Stimulated activated CD4-positive, alpha-beta T cell treated with anti-CD3 and anti-CD28 coated beads, Interleukin-2, amount 100 ng/mL, for 48 hours (primary cell): ENCODE measurements at places on chromosomes 12 and 14.

GRCh38 chr12:94706250-94706661 lies 55.9 kb upstream of the TMCC3 start:
- no peak for DNase-seq

GRCh38 chr12:113826805-113827538 lies 139.2 kb downstream of the RBM19 start:
- DNase-seq: no peak

DNA sequence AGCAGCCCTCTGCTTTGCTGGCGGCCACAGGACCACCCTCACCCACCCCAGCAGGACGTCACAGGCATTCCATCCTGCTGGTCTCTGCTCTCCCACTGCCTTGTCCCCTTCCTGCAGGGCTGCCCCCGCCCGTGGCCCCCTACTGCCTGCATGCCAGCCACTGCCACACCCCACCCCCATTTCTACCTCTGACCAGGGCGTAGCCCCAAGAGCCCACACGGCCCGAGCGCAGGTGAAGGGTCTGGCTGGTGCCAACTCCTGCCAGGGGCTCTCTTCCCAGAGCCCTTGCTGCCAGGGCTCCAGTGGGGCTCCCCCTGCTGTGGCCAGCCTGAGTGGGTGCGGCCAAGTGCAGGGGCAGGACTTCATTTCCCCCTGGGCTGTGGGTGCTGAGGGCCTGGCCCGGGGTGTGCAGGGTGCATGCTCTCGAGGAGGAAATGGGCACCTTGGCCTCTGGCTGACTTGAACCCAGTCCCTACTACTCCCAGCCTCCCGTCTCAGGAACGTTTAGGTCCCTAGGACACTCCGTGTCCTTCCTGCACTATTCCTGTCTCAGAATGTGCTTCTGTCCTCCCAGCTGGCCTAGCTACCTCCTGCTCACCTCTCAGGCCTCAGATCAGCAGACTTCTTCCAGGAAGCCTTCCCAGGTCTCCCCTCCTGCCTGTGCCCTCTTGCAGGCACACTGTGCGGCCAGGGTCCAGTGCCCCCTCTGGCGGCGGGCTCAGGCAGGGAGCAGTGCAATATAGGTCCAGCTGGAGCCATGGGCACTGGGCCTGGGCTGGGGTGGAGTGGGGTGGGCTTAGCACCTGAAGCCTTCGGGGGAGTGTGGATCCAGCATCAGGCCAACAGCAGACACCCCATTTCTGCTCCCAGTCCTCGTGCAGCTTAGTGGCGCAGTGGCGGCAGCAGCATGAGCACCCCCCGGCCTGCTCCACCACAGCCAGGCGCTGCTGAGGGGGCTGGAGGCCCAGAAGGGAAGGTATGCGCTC lies 1.4 kb downstream of the LBHD2 start:
- no peak for DNase-seq

GRCh38 chr12:120429368-120429767 lies 8.5 kb upstream of the COX6A1 start:
- DNase-seq: no peak

- no peak for DNase-seq
Measured at GRCh38 chr12:84455598-84455997, 457.0 kb downstream of the SLC6A15 start.

DNA sequence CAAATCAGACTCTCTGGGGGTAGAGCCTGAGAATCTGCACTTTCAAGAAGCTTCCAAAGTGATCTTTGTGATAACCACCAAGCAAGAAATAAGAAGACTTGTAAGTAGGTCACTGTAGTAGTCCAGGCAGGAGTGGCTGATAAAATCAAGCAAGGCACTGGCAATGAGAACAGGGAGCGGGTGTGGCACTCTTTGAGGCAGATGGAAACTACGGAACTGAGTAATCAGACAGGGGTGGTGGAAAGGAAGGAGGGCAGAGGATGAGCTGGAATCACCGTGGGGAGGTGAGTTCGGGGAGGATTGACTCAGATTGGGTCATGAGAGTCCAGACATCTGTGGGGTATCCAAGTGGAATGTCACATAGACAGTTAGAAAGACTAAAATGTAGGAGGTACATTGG lies 44.4 kb upstream of the PLXNC1 start:
- no peak for DNase-seq

- no peak for DNase-seq
Measured at GRCh38 chr12:122082621-122083356, 4.2 kb downstream of the MLXIP start.

GRCh38 chr14:77085538-77085937 lies 12.5 kb upstream of the CIPC start:
- no peak for DNase-seq

- no peak for DNase-seq
Measured at GRCh38 chr14:76135722-76136121, 16.0 kb upstream of the GPATCH2L start.

DNA sequence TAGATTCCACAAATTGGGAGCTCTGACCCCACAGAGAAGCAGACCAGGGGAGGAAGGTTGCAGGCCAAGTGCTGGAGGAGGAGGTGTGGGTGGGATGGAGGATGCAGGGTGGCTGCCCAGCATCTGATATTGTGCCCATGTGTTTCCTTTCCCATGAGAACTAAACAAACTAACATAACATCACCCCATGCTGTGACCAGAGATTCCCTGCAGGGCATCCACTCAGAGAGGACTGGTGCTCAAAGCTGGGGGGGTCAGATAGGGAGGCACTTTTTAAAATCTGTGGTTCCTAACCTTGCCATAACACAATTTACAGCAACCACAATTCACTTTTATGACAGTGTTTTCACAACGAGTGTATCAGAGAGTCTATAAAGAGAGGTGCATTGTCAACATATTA lies 1277.6 kb downstream of the AACS start:
- DNase-seq: no peak

- no peak for DNase-seq
Measured at GRCh38 chr14:91420686-91421085, 3.1 kb upstream of the CCDC88C start.

- no peak for DNase-seq
Measured at GRCh38 chr14:80208461-80208860, 2.8 kb downstream of the DIO2 start.

GRCh38 chr12:32435921-32436705 lies 36.8 kb downstream of the FGD4 start:
- no peak for DNase-seq

- no peak for DNase-seq
Measured at GRCh38 chr12:71710276-71711125, 24.6 kb downstream of the TMEM19 start.

- no peak for DNase-seq
Measured at GRCh38 chr14:98174041-98174440, 1098.0 kb downstream of the BCL11B start.

DNA sequence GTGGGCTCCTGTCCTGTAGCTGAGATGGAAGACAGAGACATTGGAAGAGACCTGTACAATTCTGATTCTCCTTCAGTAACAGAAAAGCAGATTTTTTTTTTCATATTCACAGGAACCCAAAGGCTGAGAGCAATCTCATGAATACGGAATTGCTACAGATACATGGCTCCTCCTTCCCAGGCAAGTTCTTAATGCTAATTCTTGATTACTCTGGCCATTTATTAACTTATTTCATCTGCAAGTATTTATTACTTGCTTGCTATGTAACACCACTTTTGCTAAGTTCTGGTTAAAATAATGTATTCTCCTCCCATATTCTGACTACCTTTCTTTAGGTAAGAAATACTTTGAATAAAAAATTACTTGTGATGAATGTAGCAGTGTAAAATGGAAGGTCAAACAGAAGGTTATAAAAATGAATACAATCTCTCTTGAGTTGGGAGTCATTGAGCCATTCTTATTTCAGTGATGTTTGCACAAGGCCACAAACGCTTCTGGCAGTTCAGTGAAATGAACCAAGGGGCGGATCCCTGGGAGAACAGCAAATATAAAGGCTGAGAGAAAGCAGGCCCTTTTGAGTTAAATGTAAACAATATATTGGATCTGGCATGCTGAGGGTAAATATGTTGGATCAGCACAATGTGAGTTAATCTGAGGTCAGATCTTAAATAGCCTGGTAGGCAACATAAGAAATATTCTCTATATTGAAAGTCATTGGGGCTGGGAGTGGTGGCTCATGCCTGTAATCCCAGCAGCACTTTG lies 37.6 kb downstream of the MUCL1 start:
- no peak for DNase-seq

- DNase-seq: no peak
Measured at GRCh38 chr14:51139121-51139681, 44.3 kb upstream of the TRIM9 start.

GRCh38 chr12:57733928-57734327 lies 4.6 kb downstream of the AGAP2 start:
- DNase-seq: no peak

DNA sequence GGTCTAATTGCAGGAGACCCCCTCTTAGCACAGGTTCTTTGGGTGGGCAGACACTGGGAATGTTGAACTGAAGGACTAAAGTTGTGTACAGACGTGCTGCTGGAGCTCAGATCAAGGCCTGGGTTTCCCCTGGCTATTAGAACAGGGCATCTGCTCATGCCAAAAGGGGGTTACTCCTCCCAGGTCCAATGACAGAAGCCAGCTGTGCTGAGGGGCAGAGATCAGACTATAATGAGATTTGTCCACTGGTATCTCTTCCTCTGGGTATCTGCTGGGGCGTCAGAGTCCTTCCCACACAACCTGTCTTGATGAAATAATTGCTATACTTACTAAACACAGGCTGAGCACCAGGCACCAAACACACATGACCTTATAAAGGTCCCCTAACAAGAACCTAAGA lies 42.6 kb downstream of the LTBP2 start:
- no peak for DNase-seq

- DNase-seq: no peak
Measured at GRCh38 chr12:52232674-52233461, at the start of gene KRT7. TSS of gene KRT7 (plus strand) at chr12:52233243. CDS start at chr12:52233297, 54 bp downstream.

DNA sequence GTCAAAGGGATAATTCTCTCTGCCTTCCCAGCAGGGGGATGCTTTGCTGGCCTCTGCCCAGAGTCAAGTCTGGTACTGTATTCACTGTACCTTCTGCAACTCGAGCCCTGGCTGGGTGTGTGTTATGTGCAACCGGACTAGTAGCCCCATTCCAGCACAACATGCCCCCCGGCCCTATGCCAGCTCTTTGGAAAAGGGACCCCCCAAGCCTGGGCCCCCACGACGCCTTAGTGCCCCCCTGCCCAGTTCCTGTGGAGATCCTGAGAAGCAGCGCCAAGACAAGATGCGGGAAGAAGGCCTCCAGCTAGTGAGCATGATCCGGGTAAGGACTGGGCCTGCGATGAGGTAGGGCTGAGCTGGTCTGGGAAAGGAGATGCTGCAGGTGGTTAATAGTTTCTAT lies 3.3 kb downstream of the RNF31 start:
- DNase-seq: no peak

DNA sequence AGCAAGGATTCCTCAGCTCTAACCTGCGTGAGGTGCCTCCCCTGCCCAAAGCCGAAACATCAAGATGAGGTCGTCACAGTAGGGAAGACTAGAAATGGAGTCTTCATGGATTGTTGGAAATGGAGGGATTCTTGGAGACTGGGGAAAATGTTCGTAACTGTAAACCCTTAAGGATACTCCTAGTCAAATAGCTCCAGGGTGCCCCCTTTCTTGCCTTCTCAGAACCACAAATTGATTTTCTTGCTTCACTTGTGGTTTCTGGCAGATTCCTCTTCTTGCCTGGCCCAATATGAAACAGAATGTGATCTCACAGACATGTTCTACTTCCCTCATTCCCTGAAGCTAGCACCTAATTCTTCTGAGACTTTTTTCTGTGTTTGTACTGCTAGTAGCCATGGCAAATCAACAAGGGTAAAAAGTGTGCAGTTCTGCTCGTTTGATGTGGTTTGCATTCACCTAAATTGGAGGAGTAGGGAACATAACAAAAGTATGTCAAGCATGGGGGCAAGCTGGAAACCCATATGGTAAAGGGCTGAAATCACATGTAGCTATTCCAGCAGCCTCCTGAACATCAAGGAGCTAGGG lies 332.0 kb downstream of the PAWR start:
- DNase-seq: no peak

- no peak for DNase-seq
Measured at GRCh38 chr12:57129321-57129842, 1.1 kb downstream of the LRP1 start.

- no peak for DNase-seq
Measured at GRCh38 chr12:44405297-44405696, 470.8 kb downstream of the NELL2 start.

DNA sequence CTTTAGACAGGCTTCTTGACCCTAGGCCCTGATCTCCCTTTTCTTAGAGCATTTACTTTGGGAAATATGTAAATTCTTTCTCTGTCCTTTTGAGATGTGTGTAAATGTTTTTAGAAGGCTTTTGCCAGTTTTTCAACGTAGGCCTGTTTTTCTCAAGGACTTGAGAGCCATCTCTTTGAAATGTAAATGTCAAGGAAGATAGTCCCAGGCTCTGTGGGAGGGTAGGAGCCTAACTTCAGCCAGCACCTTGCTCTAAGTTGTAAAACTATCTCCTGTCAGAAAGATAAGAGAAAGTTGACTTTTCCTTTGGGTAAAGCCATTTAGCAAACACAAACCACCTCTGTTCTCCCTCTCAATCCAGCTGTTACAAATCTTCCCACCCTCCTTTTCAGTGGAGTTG lies 219.8 kb downstream of the RPS29 start:
- no peak for DNase-seq

GRCh38 chr12:74483057-74483456 lies 54.6 kb upstream of the ATXN7L3B start:
- DNase-seq: no peak

DNA sequence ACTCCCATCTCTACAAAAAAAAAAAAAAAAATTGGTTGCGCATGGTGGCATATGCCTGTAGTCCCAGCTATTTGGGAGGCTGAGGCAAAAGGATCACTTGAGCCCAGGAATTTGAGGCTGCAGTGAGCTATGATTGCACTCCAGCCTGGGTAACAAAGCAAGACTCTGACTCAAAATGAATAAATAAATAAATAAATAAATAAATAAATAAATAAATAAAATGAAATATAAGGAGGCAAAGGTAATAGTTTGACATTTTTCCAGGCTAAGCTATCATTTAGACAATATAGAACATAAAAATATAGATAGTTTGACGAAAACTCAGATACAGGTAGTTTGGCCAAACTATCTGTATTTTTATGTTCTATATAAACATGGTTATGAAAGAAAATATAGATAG lies 40.5 kb downstream of the ZCRB1 start:
- no peak for DNase-seq

- no peak for DNase-seq
Measured at GRCh38 chr12:30701056-30701455, 5.4 kb upstream of the IPO8 start.

- DNase-seq: no peak
Measured at GRCh38 chr12:24088751-24089509, 139.5 kb upstream of the SOX5 start.

DNA sequence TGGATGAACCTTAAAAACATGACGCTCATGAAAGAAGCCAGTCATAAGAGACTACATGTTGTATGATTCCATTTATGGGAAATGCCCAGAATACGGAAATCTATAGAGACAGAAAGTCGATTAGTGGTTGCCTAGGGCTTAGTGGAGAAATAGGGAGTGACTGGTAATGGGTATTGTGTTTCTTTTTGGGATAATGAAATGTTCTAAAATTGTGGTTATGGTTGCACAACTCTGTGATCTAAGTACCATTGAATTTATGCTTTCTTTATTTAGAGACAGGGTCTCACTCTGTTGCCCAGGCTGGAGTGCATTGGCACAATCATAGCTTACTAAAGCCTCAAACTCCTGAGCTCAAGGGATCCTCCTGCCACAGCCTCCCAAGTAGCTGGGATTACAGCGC lies 8.0 kb downstream of the RBMS2 start:
- no peak for DNase-seq
